ENCODE measurements at places on chromosomes 3 and 15.
A peak's percentile ranks its signal among the peaks of the same experiment; 100 is the strongest.

DNA sequence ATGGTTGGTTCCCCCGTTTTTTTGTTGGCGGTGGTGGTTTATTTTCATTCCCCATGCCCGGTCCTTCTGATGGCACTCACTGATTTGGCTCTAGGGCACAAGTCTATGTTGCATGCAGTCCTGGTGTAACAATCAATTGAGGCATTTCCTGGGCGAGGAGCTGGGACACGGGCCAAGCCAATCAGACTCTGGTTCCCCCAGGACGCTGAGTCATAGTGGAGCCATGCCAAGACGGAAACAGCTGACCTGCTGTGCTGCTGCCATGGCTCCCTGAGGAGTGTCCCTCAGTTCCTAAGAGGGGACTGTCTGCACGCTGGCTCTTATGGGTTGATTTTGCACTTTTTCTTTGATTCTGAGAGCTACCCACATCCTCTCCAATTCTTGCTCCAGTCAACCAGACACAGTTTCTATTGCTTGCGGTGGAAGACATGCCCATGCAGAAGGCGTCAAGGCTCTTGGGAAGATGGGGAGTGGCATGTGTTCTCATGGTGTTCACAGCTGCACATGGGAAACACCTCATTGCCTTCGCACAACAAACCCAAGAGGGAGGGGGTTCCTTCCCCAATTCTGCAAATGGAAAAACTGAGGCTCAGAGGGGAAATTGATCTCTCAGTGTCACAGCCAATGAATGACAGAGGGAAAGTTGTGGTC lies 28.3 kb upstream of the ALDH1L1 start:
- no peak for DNase-seq

- DNase-seq: no peak
Observed at GRCh38 chr3:46405301-46406019, 1.4 kb downstream of the CCR5AS start.

DNA sequence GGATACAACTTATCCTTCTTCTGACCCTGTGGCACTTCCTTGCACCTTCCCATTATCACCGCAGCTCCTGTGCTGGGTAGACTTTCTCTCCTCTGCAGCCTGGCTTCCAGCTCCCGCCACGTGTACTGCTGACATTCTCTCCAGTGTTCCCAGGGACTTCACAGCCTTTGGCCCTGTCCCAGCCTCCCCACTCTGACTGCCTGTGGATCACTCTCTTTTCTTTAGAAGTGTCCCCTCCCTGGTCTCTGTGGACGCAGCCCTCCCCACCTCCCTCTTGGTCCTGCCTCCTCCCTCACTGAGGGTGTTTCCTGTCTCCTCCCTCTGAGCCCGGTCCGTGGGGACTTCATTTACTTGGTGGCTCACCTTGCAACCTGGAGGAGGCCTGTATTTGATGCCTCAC lies 17.4 kb downstream of the PDIA5 start:
- no peak for DNase-seq

GRCh38 chr15:31488437-31489204 lies 162.0 kb downstream of the KLF13 start:
- peak; percentile 72 for DNase-seq

DNA sequence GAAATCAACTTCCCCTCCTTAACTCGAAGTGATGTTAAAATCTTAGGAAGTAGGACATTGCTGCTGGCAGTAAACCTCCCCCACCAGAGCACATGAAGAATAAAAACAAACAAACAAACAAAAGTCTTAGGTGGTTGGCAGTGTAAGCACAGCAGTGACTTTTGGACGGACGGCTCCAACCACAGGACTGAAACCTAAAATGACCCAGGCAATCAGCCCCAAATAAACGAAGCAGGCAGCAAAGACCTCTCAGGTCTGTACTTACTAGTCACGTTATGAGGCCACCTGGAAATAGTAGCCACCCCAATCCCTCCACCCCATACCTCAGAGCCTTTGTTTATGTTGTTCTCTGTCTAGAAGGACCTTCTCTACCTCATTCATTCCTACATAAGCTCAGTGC lies 33.5 kb upstream of the HES1 start:
- no peak for DNase-seq

GRCh38 chr3:29169451-29169850 lies 111.4 kb upstream of the RBMS3 start:
- DNase-seq: no peak

All from iPS DF 19.7 (cell line).